ENCODE measurements at places on chromosomes 12 and 14.

DNA sequence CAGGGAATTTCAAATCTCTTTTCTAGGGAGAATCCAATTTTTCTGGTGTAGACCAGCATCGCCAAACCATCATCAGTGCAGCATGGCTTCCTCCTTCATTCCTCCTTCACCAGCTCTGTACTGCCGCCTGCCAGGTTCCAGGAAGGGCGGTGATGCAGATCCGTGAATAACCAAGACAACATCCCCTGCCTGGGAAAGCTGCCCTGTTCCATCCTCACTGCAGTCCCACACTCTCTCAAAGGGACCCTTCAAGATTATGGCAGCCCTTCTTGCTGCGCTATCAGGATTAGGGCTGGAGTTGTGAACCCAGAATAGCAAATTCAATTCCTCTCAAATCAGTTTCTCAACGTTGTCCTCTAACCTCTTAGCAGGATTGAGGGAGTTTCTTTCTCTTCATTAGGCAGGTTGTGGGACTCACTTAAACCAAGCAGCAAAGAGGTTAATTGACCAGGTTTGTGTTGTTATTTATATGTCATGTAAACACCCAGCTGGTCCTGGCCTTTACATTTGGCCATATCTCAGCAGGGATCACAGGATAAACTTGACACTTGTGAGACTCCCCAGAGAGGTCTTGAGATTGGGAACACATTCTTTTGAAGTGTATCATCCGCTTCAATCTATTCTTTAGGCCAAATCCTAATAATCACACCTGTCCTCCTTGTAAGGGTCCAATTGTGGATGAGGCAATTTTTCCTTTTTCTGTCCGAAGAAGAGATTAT lies 26.2 kb downstream of the TMEM30B start:
- DNase-seq, result no peak

DNA sequence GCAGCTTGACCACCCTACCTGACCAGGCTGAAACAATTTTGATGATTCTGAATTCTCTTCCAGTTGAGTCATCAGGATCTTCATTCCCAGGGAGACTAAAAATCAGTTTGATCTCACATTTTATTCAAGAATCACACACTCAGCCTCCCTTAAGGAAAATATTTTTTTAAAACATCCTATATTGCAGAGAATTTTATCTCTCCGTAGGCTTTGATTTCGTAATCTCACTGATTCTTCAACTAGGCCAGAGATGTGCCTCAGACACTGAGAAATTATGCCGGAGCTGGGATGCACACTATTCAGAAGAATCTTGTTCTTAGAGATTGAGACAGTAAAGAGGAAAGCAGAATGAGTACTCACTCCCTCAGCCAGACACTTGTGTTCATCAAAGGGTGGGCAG lies 7.0 kb upstream of the ANO2 start:
- no peak for DNase-seq

DNA sequence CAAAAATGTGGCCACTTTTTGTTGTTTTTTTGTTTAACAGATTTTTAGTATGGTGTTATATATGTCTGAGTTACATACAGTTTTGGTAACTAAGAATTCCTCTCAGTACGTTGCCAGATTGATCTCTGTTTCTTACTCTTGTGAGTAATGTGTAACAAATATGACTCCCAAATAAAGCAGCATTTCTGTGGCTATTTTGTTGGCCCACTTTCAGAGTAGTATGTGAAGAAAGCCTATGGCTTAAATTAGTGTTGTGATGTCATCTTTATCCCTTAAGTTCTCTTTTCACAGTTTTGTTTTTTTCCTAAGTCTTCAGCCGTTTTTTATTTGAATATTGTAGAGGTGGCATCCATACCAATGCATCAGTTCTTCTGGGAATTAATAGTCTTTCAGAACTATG lies 10.7 kb downstream of the PCNX4 start:
- DNase-seq, result no peak

GRCh38 chr12:121610239-121611149 lies 15.8 kb upstream of the ORAI1 start:
- DNase-seq, result no peak

DNA sequence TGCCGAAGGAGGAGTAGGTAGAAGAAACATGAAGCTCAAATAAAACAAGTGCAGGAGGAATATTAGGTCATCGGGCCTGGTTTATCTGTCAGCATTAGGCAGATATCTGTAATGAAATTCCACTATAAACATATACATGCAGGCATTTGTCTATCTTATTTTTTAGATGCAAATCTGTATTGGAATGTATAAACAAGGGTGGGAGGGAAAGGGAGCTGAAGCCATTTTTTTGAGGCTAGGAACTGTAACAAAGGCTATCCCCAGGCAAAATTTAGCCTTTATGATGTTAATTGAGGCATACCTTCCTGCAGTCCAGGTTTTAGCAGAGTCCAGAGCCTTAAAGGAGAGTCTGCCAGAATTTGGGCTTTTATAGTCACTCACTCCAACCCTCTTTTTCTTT lies 72.5 kb downstream of the PHLDA1 start:
- DNase-seq, result no peak

DNA sequence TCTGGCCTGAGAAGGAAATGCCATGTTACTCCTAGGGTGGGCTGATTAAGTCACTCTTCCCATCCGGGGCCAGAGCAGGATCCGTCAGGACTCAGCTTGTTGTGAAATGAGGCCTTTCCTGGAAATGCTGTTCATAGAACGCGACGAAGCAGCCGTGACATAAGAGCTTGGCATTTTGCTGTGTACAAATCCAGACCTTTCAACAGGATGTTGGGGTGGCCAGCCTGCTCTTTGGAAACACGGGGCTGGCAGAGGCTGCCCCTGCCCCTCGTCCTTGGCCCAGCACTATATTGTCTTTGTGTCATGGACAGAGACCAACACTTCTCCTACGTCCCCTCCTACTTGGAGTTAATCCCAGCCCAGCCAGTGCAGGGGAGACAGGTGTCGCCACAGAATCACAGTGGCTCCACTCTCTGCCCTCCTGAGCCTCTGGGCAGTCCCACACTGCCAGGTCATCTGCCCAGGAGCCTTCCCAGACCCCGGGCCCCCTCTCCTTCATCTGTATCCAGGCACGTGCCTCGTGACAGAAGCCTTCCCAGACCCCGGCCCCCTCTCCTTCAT lies 18.6 kb upstream of the EIF5 start:
- no peak for DNase-seq

DNA sequence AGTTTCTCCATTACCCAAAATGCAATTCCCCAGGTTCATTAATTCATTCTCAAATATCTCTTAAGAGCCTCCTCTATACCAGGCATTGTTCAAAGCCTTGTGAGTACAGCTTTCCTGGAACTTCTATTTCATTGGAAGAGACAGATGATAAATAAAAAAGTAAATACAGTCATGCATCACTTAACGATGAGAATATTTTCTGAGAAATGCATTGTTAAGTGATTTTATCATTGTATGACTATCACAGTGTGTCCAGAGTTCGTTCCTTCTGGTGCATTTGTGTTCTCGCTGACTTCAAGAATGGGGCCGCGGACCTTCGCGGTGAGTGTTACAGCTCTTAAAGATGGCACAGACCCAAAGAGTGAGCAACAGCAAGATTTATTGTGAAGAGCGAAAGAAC lies 66.0 kb downstream of the ANO4 start:
- peak; percentile 87 for DNase-seq

GRCh38 chr12:47356129-47356700 lies 276.5 kb upstream of the AMIGO2 start:
- peak; percentile 56 for DNase-seq

- no peak for DNase-seq
Observed at GRCh38 chr12:119665164-119665929, 2.6 kb upstream of the PRKAB1 start.

DNA sequence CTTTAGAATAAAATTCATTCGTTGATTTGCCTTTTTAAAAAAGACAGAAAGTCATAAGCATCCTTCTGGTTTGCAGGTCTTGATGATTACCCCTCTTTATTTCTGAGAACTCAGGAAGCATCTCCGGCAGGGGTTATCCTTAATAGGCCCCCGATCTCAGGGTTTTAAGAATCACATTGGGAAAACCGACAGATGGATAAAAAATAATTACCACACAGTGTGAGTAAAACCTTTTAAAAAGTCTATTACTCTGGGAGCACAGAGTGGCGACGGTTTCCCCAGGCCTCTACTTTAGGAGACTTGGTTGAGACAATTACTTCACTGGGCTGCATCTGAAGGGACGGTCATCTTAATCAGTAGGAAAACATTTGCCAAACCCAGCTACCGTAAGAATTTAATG lies 56.5 kb downstream of the KCNMB4 start:
- DNase-seq, result no peak

- DNase-seq, result no peak
Observed at GRCh38 chr14:20376071-20376588, 32.7 kb downstream of the PARP2 start.

DNA sequence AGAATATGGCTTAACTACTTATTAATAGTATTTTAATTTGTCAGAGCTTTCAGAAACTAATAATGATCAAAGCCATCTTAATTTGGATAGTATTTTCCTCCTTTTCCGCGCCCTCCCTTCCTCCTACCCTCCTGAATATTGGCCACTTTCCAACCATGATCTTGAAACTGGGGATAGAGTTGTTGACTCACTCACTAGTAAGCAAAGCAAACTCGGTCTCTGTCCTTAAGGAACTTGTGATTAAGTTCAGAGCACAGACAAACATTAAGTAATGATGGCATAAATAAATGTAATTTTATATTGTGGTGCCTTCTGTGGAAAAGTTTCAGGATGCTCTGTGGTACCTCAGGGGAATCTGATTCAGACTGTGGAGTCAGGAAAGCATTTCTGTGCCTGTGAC lies 75.7 kb downstream of the LRRK2 start:
- DNase-seq, result no peak

GRCh38 chr12:20646239-20646827 lies 48.8 kb upstream of the SLCO1C1 start:
- peak; percentile 20 for DNase-seq

GRCh38 chr12:76445462-76445861 lies 97.2 kb upstream of the BBS10 start:
- no peak for DNase-seq

GRCh38 chr14:64112867-64113678 lies 181.1 kb downstream of the ESR2 start:
- no peak for DNase-seq

DNA sequence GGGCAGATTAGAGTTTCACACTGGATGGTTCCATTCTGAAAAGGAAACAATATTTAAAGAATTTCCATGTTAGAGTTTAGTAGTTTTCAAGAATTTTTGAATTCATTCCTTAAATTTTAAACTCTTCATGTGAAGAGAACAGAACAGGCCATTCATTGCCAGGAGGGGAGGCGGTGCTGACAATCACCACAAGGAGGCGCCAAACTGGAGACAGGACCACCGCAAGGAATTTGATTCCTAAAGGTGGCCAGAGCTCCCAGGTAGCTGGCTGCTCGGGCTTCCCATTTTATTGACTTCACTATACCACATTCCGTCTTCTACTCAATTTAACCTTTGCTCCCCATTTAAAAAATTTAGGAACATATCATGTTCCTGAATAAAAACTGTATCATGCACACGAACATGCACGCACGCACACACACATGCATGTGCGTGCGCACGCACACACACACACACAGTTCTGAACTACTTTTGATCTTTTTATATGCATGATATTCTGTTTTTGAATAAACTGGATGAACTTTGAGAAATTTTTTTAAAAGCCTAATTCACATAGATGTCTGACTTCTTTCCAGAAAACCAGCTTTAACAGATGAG lies 101.2 kb downstream of the NELL2 start:
- no peak for DNase-seq

DNA sequence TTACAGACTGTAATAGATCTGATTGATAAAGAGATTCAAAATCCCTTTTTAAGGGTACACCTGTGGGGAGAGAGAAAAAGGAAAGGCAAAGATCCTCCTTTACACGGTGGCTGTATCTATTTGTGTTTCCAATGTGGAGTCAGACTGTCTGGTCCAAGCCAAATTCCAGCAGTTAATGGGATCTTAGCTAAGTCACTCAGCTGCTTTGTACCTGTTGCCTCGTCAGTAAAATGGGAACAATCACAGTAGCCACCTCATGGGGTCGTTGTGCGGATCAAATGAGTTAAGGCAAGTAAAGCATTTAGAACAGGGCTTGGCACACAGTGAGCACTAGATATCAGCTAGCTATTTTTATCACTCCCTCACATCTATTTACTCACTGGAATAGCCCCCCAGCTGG lies 46.9 kb downstream of the EFCAB11 start:
- DNase-seq, result no peak

GRCh38 chr14:88765130-88765529 lies 27.6 kb downstream of the EML5 start:
- DNase-seq, result peak; percentile 16

DNA sequence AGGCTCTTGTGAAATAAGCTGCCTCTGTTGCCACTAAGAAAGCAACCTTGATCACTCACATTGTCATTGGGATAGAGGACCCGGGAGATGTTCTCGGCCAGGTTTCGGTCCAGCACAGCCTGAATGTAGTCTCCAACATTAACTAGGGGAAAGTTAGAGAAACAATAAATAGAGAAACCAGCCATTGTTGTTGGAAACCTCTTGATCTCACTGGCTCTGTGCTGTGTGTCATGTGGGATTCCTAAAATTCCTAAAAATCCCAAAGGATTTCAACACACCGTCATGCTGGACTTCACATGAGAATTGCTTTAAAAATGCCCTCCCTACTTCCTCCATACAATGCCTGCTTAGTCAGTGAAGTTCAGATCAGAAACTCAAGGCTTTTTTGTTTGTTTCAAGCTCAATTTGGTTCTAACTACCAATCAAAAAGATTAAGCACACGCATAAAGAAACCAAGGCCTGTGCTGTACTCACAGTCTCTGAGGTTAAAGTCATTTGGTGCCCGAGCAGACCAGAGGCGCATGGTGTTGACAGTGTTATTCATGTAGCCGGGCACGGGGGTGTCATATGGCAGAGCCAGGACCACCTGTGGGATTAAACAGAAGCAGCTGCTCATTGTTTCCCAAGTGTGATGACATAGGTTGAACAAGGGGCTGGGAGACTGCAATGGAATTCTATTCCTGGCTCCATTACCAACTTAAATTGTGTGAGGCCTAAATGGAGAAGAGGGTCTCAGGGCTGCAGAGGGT lies 23.6 kb downstream of the PYGL start:
- DNase-seq, result peak; percentile 46

GRCh38 chr12:46455648-46456352 lies 83.2 kb upstream of the SLC38A2 start:
- DNase-seq, result no peak

Measured in RCC 7860 (cell line).